Activated T-helper 17 cell treated with anti-CD3 and anti-CD28 coated beads, Interleukin-2, amount 50 U/mL, for 72 hours (primary cell): ENCODE measurements at places on chromosomes 1 and 21. TPM values are rescaled to one million over a fixed set of nuclear protein-coding genes. Genes with fewer than 3 reads are reported as not detected.

Gene IFI44L
- total RNA-seq = 4.1 TPM

DNA sequence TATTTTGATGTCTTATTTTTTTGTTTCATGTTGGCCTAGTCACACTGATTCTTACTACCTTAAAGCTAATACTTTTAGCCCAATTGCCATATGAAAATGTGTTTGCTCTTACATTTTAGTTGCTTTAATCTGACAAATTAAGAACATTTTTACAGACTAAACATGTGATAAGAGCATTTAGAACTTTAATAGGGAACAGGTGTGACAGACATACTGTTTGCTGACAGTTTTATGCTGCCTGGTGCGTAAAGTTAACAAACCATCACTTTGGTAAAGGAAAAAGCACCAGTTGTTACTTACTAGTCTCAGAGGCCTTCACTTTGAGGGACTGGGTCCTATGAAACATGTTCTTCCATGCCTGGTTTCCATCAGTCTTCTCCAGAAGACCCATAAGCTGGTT, 14.7 kb downstream of the CMPK1 start:
- no peak for ATAC-seq

DNA sequence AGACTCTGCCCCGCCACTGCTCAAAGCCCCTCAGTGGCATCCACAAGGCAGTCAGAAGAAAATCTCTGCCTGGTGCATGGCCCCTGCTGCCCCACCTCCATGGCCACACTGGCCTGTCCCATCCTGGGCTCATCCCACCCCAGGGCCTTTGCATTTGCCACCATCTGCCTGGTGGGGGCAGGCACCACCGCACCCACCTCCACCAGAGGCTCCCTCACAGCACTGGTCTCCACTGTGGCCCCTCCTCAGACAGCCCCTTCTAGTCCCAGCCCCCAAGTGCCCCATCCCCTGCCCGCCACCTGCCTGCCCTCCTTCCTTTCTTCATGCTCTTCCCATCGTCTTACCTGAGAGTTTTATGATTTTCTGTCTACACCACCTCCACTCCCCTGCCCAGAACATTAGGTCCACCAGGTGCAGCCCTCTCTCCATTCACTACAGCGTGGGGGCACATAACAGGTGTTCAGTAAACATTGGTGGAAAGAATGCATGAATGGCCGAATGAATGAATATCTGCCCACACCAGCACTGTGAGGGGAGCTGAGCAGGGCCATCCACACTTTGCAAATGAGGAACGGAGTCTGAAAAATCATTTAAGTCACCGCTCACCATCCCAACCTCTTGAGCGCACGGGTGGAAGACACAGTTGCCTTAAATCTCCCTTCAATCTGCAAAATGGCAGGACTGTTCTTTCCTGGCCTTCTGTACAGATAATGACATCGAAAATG, 2.1 kb downstream of the PRDM15 start:
- ATAC-seq = no peak

DNA sequence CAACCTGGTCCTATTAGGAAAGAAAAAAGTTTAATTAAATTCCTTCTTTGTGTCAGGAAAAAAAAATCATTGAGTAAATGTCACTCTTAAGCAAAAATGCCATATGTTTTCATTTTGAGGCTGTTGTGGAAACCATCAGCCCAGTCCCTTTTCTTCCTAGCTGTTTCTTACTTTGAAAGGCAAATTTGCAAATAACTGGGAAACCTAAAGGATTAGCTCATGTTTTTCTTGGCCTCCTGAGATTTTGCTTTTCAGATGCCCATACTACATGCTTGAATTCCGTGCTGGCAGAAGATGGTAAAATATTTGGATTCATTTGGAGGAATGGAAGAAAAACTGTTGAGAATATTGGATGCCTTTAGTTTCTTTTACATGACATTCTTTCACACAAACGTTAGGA, 182.1 kb upstream of the ADAMTS5 start:
- ATAC-seq = no peak

DNA sequence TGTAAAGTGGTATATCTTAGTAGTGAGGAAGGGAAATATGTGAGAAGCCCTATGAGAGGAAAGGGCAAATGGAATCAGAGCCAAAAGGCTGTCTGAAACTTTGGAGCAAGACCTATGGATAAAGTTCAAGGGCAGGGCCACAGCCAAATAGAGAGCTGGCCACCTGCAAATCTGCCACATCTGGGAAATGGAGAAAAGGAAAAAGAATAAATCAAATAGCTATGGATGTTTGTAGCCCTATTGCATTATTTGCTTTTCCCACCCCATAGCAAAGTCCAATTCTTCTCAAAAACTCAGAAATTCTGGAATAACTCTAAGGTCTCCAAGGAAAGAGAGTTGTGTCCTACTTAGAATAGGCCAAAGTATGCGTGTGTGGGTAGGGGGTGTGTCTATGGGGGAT, 4.0 kb upstream of the HLX start:
- ATAC-seq = no peak

DNA sequence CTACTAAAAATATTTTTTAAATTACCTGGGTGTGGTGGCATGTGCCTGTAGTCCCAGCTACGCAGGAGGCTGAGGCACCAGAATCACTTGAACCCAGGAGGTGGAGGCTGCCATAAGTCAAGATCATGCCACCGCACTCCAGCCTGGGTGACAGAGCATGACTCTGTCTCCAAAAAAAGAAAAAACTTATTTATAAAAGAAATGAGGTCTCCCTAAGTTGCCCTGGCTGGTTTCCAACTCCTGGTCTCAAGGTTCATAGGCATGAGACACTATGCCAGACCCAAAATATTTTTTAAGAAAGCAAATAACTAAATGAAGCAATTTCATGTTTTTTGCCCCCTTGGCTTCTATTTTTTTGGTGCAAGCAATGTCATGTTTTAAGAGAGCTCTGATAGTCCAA, 32.9 kb downstream of the EIF4G3 start:
- ATAC-seq = no peak

GRCh38 chr21:40067751-40068150, 200.5 kb downstream of the PCP4 start:
- ATAC-seq = no peak

GRCh38 chr1:27993241-27993640, 33.5 kb downstream of the XKR8 start:
- peak; percentile 78 for ATAC-seq
